ENCODE measurements at places on chromosomes 16 and 17. TPM values are rescaled to one million over a fixed set of nuclear protein-coding genes. Genes with fewer than 3 reads are reported as not detected.

The TLCD3B gene
- total RNA-seq: 0.47 TPM

The TNFSF13 gene
- 3.6 TPM for total RNA-seq

The TBC1D28 gene
- not detected for total RNA-seq

DNA sequence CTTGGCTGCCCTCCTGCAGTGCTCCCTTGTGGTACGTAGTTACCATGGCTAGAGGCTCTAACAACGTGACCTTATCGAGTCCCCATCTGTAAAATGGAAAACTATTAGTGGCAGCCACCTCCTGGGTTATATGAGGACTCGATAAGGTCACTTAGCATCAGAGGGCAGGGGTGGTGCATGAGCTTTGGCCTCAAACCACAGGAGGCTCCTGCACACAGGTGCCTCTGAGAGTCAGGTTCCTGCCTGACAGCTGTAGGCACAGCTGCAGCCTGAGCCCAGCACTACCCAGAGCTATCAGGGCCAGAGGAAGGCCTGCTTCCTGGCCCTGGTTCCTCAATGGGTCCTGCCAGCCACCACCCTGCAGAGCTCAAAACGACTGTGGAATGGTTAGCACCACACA, 57.2 kb upstream of the SEC14L1 start:
- H3K27ac ChIP-seq: no peak overlapping the region
- H3K4me3 ChIP-seq: no peak overlapping the region
- DNase-seq: no peak
- H3K36me3 ChIP-seq: no peaks in the 10 kb centered on the region

- no peaks in the 10 kb centered on the region for H3K4me1 ChIP-seq
- no peak overlapping the region for H3K4me3 ChIP-seq
- no peaks in the 10 kb centered on the region for H3K36me3 ChIP-seq
- peak; percentile 90 for DNase-seq
- H3K27me3 ChIP-seq: peaks cover 51% of the 10 kb centered on the region
Measured at GRCh38 chr17:55717898-55718735, 4.5 kb downstream of the TMEM100 start.

DNA sequence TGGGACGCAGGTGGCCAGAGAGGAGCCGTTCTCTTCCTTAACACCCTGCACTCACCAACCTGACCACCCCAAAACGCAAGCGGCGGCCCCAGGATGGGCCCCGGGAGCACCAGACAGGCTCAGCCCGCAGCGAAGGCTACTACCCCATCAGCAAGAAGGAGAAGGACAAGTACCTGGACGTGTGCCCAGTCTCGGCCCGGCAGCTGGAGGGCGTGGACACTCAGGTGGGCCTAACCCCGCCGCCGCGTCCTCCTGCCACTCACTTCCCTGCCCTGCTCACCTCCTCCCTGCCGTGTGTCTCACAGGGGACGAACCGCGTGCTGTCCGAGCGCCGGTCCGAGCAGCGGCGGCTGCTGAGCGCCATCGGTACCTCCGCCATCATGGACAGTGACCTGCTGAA, 4.6 kb upstream of the HSD3B7 start:
- H3K4me3 ChIP-seq: no peak overlapping the region
- no peaks in the 10 kb centered on the region for H3K27me3 ChIP-seq
- H3K36me3 ChIP-seq: no peaks in the 10 kb centered on the region
- H3K4me1 ChIP-seq: peaks cover 4% of the 10 kb centered on the region

DNA sequence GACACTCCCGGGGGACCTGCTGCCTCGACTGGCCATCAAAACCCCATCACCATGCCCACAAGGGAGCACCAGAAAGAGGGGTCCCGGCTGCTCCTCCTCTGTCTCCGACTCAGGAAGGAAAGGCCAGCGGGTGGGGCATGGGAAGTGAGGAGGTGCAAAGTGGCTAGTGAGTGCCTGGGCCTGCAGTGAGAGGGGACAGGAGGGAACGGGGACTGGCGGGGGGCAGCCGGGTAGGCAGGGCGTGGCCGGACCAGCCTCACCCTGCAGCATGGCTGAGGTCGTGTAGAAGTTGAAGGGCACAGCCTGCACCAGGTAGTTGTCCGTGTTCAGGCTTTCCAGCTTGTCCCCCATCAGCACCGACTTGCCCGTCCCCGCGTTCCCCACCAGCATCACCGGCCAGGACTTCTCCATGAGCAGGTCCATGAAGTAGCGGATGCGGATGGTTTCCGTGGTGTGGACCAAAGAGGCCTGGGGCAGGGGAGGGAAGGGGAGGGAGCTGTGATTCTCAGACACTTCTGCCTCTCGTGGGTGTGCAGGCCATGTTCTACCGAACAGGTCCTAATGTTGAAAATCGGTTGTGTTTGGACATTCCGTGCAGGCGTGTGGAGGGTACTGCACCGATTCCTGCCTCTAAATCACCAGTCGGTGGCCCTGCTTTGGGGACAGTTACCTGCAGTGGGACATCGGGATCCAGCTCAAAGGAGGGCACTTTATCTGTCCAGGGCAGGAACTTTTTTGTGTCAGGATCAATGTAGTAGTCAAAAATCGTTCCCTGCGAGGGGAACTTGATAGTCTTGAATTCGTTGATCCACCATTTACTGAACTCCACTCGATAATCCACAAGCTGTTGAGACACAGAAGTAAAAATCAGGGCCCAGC, 91.7 kb downstream of the DNAH17 start:
- no peaks in the 10 kb centered on the region for H3K4me1 ChIP-seq
- H3K27me3 ChIP-seq: no peaks in the 10 kb centered on the region
- H3K36me3 ChIP-seq: no peaks in the 10 kb centered on the region
- no peak overlapping the region for H3K27ac ChIP-seq
- no peak for DNase-seq
- H3K4me3 ChIP-seq: no peak overlapping the region

DNA sequence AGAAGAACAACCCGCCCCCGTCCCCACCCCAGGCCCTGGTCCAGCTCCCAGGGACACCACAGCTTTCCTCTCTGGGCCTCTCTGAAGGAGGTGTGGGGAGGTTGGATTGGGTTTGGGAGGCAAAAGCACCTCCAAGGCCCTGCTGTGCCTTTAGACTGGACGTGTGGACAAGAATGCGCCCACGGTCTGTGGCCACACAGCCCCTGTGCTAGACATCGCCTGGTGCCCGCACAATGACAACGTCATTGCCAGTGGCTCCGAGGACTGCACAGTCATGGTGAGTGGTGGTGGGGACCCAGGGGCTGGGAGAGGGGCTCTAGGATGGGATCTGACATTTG, 3.0 kb downstream of the CORO1A start:
- no peaks in the 10 kb centered on the region for H3K27me3 ChIP-seq
- no peaks in the 10 kb centered on the region for H3K4me1 ChIP-seq
- H3K36me3 ChIP-seq: no peaks in the 10 kb centered on the region

DNA sequence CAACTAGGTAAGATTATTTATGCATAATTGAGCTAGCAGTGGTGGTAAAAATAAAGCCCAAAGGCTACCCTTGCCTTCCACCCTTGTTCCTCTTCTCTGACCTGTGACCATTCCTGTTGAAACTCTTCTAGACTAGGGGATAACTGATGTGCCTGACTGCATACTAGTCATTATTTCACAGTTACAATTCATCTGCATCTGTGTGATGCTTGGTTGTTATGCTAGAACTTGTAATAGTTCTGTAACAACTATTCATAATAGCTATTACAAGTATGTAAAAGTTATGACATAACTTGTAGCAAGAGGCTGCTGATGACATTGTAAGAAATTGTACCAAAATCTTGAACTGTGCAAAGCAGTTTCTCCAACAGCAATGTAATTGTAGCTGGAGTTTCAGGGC, 2.4 kb upstream of the VAC14 start:
- no peak overlapping the region for H3K4me3 ChIP-seq
- H3K27me3 ChIP-seq: no peaks in the 10 kb centered on the region
- H3K36me3 ChIP-seq: no peaks in the 10 kb centered on the region
- DNase-seq: no peak
- no peak overlapping the region for H3K27ac ChIP-seq

- no peaks in the 10 kb centered on the region for H3K27me3 ChIP-seq
- H3K36me3 ChIP-seq: peaks cover 11% of the 10 kb centered on the region
- no peak for DNase-seq
- H3K27ac ChIP-seq: no peak overlapping the region
Measured at GRCh38 chr17:18021372-18021771, 17.6 kb downstream of the ATPAF2 start.

GRCh38 chr16:85420501-85421337, 192.4 kb upstream of the GSE1 start:
- no peaks in the 10 kb centered on the region for H3K4me1 ChIP-seq
- no peaks in the 10 kb centered on the region for H3K27me3 ChIP-seq
- no peaks in the 10 kb centered on the region for H3K36me3 ChIP-seq
- peak; percentile 66 for DNase-seq
- no peak overlapping the region for H3K27ac ChIP-seq

All from PC-3 (cell line).